ENCODE measurements at places on chromosomes 7 and 10.

- no peak for DNase-seq
Measured at GRCh38 chr7:95509199-95509598, 23.5 kb downstream of the ASB4 start.

- DNase-seq = no peak
Measured at GRCh38 chr7:156074084-156074483, 261.8 kb upstream of the SHH start.

DNA sequence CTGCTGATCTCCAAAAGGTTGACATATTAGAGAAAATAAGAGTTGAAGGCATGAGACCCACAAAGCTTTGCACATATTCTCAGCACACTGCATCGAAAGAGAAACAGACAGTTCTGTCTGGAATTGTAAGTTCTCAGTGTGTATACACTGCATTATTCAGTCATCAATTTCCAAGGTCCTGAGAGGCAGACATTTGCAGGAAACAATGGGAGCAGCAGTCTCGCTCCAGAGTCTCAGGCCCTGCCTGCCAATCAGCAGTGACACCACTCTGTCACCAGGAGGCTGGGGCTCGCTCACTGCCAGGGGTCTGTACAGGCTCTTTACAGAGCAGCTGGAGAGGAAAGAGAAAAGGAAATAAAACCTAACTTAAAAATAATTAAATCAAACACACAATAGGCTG, 36.3 kb downstream of the JAZF1 start:
- DNase-seq = no peak

DNA sequence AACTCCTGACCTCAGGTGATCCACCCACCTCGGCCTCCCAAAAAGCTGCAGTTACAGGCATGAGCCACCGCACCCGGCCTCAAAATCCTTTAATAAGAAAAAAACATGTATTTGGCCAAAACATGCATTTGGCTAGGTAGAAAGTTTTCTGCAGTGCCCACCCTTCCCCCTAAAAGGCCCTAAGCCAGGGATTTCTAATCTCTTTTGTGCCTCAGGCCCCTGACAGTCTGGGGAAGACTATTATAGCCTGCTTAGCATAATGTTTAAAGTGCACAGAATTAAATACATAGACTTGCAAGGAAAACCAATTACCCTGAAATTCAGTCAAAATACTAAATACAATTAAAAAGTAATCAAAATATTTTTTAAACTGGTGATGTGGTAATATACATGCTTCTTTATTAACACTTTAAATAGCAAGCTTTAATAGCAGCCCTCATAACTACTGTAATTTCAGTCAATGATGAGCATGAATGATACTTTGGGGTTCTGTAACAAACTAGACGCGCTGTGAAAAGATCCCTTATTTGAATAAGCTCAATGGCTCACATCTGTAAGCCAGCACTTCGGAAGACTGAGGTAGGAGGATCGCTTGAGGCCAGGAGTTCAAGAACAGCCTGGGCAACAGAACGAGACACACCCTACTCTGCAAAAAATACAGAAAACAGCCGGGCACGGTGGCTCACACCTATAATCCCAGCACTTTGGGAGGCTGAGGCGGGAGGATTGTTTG, 29.9 kb downstream of the SPDYE6 start:
- DNase-seq = no peak

GRCh38 chr10:92239600-92240288, 51.1 kb downstream of the CPEB3 start:
- peak; percentile 28 for DNase-seq

- no peak for DNase-seq
Measured at GRCh38 chr7:204326-204725, 12.0 kb downstream of the FAM20C start.

DNA sequence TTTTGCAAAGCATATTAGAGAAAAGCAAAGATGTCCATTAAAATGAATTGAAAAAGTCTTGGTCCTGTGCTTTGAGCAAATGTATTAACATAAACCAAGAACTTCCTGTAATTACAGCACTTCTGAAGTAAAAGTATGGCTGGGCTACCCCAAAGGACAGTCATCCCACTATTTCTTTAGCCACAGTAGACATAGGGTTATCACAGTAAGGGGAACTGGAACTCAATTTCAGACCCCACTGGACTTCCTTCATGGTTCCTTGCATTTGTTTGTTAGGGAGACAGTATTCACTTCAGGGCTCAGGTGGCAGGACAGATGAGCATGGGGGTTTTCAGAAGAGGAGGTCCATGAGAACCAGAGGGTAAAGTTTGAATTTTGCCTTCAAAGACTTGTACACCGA, 203.1 kb upstream of the PDE1C start:
- DNase-seq = no peak

GRCh38 chr10:30911303-30911863, 120.3 kb downstream of the ZNF438 start:
- no peak for DNase-seq

- no peak for DNase-seq
Measured at GRCh38 chr10:88999625-89000024, 9.0 kb downstream of the FAS start.

DNA sequence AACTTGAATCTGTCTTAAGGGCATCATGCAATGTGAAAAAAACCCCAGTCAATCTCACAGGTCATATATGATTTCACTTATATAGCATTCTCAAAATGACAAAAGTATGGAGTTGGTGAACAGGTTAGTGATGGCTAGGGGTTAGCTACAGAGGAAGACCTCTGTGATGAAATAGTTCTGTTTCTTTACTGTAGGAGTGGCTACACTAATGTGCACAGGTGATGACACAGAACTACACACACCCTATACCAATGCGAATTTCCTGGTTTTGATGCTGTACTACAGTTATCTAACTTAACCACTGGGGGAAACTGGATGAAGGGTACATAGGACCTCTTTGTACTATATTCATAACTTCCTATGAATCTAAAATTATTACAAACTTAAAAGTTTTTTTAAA, 541.8 kb downstream of the PARD3 start:
- no peak for DNase-seq

GRCh38 chr10:111724121-111724520, 459.4 kb downstream of the GPAM start:
- DNase-seq = no peak

- no peak for DNase-seq
Measured at GRCh38 chr10:116557305-116557880, 11.7 kb downstream of the PNLIP start.

DNA sequence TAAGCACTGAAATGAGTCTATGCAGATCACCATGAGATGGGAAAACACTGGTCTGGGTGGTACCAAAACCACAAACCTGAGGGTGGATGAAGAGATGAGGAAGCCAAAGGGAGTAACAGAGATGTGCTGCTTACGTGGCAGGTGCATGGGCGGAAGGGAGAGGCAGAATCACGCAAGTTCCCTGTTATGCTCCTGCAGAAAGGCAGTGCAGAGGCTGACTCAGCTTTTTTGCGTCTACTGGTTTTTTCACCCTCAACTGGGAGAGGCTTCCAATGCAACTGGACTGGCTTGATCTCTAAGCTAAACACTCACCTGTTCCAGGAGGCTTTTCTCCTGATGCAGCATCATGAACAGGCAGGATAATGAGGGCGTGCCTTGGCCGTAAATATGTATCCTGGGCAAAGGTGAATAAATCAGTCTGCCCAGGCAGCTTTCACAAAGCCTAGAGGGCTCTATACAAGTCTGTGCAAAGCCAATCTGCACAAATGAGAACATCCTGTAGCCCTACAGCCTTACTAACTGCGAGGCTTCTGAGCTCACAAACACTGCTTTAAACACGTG, 95.4 kb upstream of the AFAP1L2 start:
- peak; percentile 70 for DNase-seq

GRCh38 chr7:28483112-28483511, 70.8 kb downstream of the CREB5 start:
- no peak for DNase-seq

DNA sequence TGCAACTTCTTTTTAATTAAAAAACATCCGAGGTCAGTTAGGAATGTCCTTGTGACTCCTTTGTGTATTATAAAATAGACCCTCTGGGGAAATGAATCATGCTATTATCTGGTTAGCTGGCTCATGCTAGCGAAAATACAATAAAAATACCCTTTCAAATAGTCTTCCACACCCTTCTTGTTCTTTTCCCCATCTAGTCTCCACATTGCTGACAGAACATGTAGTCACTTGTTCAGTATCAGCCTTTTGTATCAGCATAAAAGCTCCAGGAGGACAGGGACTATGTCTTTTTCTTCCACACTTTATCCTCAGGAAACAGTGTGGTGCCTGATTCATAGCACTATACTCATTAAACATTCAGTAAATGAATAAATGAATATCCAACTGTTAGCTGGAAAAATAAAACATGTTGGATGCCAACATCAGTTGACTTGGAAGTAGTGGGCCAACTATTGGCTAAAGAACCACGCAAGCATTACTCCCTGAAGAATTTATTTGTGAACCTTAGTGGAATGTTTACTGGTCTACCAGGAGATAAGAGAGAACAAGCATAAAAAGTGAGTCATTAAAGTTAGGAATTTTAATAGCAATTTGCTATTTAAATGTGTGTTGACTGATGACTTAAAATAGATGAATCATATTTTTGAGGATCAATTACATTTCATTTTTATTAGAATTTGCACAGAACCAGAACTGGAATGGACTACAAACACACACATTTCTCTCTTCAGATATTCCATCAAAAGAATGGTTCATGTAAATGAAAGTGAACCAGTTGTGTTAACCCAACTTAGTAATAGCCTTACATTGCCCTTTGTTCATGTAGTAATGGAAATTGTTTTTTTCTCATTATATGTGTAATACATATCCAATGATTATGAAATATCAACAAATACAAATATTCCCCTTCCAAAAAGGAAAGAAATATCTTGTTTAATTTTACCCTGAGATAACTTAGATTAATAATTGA, 129.6 kb downstream of the DKK1 start:
- no peak for DNase-seq

DNA sequence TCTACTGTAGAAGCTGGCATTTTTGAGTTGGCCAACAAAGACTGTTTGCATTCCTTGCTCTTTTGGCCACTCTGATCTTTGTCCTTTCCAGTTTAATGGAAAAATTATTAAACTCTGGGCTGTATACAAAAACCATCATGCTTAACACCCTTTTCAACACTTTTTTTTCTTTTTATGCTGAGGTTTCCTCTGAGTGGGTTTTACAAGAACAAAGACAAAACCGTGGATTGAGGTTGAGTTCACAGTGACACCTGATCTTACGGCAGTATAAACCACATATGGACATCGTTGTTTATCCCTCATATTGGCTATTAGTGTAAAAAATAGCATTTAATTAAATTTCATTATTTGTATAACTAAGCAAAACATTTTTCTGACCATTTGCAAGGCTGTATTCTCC, 21.8 kb downstream of the MGAM start:
- DNase-seq = no peak

GRCh38 chr7:37393476-37393875, 55.2 kb downstream of the ELMO1 start:
- DNase-seq = no peak

DNA sequence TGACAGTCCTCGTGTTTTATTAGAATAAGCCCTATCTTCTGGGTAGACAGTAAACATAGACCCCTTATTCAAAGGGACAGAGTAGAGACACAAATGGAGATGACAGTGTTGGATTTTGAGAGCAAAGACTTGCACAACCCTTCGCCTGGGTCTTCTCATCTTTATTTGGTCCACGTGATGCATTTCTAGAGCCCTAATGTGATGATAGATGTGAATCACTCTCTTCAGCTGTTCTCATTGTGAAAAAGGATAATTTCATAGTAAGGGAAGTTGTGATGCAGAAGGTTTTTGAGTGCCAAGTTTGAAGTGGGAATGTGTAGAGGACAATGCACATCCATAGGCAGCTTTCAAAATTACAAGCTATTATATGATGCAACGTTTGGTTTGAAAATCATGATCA, 86.3 kb downstream of the CREB5 start:
- no peak for DNase-seq

DNA sequence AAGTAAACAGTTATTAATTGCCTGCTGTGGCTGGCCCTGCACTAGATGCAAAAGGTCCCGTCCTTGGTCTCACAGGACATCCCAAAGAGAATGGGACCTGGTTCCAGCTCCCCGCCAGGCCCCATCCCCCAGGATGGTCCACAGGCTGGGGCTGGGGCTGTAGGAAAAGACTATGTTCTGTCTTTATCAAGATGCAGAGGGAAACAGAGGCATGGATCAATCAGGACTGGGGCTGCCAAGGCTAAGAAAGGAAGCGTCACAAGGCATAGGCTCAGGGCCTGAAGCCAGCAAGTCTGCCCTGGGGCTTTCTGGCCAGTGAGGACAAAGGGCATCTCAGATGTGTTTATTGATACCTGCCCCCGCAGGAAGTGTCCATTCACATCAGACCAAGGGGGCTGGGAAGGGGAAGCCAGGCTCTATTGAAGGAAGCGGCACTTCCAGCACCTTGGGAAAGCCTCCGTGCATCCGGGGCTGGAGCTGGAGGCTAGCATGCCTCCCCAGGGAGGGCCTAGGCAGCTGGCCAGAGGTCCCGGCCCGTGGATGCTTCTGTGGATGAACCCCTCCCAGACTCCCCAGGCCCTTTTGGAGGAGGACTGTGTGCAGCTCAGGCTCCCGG, 5.8 kb downstream of the VSIR start:
- DNase-seq = no peak

DNA sequence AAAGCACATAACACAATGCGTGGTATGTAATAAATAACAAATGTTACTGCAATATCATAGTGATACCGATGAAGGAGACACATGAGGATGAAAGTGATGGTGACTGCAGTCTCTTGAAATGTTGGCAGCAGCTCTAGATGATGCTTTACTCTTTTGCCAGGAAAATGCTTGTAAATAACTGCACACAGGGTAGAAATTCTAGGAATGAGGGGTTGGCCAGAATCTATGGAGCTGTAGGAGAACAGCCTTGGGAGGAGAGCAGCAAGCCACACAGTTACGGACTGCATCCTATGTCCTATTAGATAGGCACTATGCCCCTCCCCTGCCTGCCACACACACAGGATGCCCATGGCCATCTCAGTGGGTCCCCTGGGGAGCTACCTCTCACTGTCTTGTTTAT, 97.6 kb upstream of the GSDME start:
- DNase-seq = no peak

DNA sequence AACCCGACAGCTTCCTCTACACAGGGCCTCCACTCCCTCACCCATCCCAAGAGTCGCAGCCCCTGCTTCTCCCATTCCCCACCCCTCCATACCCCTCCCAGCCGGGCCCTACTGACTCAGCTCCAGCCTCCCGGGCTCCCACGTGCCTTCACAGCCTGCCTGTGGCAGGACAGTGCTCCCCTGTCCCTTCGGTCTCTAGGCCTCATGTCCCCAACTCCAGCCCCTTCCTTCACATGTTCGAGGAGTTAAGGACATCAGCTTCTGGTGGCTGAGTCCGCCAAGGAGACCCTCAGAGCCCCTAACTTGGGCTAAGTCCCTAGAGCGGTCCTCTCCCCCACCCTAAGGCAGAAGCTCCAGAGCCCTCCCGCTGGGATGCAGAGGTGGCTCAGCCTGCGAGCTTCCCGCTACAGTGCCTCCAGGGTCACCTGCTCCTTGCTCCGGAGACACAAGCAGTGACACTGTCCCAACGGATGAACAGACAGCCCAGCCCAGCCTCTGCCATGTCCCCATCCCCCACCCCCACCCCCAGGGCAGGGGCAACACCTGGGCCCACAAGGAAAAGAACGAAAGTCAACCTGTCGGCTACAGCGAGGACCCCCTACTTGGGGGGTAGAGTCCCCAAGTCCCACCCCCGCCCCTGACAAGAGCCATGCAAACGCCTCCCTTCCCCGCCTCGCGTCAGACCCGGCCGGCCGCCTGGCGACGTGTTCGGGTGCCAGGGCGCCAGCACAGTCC, 716 bp downstream of the SMARCD3 start:
- DNase-seq = no peak
